ENCODE measurements at places on chromosomes 16 and 17.
A peak's percentile ranks its signal among the peaks of the same experiment; 100 is the strongest.

- no peak for DNase-seq
Measured at GRCh38 chr17:5902181-5903140, 167.7 kb upstream of the WSCD1 start.

GRCh38 chr16:50879873-50880695 lies 138.2 kb downstream of the CYLD start:
- no peak for DNase-seq

GRCh38 chr16:1564325-1564724 lies 30.9 kb downstream of the TMEM204 start:
- no peak for DNase-seq

DNA sequence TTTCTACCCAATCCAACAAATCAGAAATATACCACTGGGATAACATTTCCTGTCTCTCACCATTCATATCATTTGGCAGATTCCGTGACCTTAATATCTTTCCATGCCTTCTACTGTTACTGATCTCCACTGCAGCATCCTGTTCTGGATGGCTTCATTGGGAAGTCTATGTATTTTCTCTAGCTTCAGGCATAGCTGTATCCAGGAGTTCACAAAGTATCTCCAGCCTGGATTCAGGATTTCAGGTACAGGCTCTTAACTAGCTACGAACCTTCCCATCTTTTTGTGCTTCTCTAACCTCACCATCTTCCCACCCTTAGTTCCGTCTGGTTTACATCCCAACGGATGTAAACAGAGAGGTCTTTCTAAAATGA lies 15.2 kb upstream of the USP10 start:
- DNase-seq = no peak

DNA sequence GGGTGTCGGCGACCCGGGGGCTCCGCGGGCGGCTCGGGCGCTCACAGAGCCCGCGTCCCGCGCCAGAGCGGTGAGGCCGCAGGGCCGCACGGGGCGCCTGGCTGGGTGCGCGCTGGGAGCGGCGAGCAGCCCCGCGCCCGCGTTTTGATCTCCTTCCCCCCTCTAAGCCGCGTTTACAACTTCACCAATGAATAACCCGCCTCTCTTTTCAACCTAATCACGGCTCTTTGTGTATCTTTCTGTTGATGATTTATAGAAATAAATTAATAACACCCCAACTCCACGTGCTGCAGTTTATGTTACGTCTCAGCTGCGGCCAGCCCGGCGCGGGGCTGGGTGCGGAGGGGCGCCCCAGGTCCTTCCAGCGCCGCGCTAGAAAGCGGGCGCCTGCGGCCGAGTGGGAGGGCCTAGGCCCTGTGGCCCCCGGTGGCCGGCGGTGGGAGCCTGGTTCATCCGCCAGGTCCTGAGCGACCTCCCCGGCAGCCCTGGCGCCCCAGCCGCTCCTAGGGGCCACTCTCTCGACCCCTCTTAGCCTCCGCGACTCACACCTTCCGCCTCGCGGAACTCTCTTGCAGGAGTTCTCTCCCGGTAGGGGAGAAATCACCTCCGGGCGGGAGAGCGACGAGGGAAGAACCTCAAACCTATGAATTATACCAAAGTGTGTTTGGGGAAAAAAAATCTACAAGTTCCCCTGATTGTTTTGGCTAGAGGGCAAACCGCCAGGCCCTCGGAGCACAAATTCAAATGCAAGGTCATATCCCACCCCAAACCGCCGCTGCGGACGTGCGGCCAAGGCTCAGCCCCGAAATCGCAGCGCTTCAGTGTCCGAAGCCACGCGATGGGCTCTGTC lies 1.9 kb downstream of the HNF1B start:
- DNase-seq = no peak

DNA sequence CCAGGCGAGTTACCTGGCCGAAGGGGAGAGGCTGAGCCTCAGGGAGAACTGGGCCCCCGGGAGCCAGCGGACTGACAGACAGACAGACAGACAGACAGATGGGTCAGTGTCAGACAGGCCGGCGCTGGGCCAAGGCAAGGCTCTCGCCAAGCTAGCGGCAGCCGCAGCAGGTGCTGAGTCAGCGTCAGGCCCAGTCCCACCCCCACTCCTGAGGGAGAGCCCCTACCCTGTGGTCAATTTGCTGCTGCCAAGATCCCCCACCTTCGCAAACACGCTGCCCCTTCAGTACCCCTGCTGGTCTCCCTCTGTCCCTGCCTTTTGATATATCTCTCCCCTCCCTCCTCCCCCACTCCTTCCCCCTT lies 1.5 kb downstream of the FGF11 start:
- peak; percentile 41 for DNase-seq

GRCh38 chr17:7080456-7081041 lies 498 bp upstream of the CLEC10A start:
- no peak for DNase-seq

- no peak for DNase-seq
Measured at GRCh38 chr17:81549031-81549557, 3.1 kb downstream of the FAAP100 start.

Data from HTR-8/SVneo (cell line).